HCT116 (cell line): ENCODE measurements at places on chromosomes 4 and X. TPM values are rescaled to one million over a fixed set of nuclear protein-coding genes. Genes with fewer than 3 reads are reported as not detected.

GRCh38 chrX:65581661-65582339 lies 47.2 kb upstream of the LAS1L start:
- H3K4me3 ChIP-seq = no peak overlapping the region
- H3K36me3 ChIP-seq = no peaks in the 10 kb centered on the region
- DNase-seq = peak; percentile 48
- H3K27ac ChIP-seq = no peak overlapping the region
- peaks cover 5% of the 10 kb centered on the region; the same call in 1 of the 2 replicates for H3K4me1 ChIP-seq

- H3K4me3 ChIP-seq = no peak overlapping the region
- no peaks in the 10 kb centered on the region for H3K4me1 ChIP-seq
- no peak overlapping the region for H3K27ac ChIP-seq
- H3K36me3 ChIP-seq = no peaks in the 10 kb centered on the region
- no peaks in the 10 kb centered on the region for H3K27me3 ChIP-seq
Measured at GRCh38 chr4:29653221-29653620, 1066.9 kb upstream of the PCDH7 start.

GRCh38 chrX:103513067-103513466 lies 6.2 kb downstream of the RAB40A start:
- no peak for DNase-seq
- H3K27ac ChIP-seq = no peak overlapping the region
- H3K4me1 ChIP-seq = no peaks in the 10 kb centered on the region
- no peaks in the 10 kb centered on the region for H3K27me3 ChIP-seq
- H3K36me3 ChIP-seq = no peaks in the 10 kb centered on the region
- H3K4me3 ChIP-seq = no peak overlapping the region

GRCh38 chr4:3342182-3342854 lies 49.5 kb downstream of the RGS12 start:
- H3K27ac ChIP-seq = no peak overlapping the region
- no peaks in the 10 kb centered on the region for H3K4me1 ChIP-seq
- H3K36me3 ChIP-seq = no peaks in the 10 kb centered on the region
- no peak for DNase-seq

VCX3A gene
- total RNA-seq = not detected
